Calu3 (cell line): ENCODE measurements at places on chromosomes 4 and X. TPM values are rescaled to one million over a fixed set of nuclear protein-coding genes. Genes with fewer than 3 reads are reported as not detected.

The OPRPN gene
- not detected in 2 replicates for total RNA-seq

GRCh38 chrX:26649534-26649933 lies 433.6 kb downstream of the MAGEB5 start:
- H3K27me3 ChIP-seq = no peaks in the 10 kb centered on the region
- no peak for DNase-seq
- no peak overlapping the region for H3K4me3 ChIP-seq
- no peaks in the 10 kb centered on the region for H3K4me1 ChIP-seq
- no peak overlapping the region for H3K27ac ChIP-seq

DNA sequence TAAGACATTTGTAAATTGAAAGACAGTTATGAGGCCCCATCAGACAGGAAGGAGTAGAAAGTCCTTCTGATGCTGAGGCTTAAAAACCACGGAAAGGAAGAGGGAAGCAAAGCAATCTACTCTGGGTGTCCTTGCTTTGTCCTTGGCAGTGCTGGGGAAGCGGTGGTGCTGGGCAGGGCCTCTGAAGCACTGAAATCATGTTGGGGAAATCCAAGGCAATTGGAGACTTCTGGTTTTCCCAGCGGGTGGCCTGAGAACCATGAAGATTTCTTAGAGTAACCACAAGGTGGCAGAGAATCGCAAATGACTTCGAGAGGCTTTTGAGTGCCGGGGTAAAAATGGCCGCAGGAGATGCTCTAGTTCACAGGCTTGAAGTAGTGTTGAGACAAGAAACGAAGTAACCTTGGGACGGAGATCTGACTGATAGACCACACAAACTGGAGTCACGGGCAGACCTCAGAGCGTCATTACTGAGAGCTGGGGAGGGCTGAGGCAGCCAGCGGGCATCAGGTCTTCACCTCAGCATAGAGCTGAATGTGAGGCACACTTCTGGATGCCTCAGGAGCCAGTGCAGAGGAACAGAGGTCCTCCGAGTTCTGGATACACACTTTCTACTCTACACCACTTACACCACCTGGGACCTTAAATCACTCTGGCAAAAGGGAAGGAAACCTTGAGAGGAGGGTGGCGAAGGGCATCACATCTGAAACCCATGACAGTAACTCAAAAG lies 130.7 kb upstream of the GPRIN3 start:
- DNase-seq = peak; percentile 50
- H3K36me3 ChIP-seq = no peaks in the 10 kb centered on the region
- H3K27ac ChIP-seq = peak overlapping the region; percentile 47

GRCh38 chr4:123748806-123749205 lies 352.2 kb downstream of the SPRY1 start:
- no peak overlapping the region for H3K4me3 ChIP-seq
- no peak overlapping the region for H3K27ac ChIP-seq
- DNase-seq = no peak

DNA sequence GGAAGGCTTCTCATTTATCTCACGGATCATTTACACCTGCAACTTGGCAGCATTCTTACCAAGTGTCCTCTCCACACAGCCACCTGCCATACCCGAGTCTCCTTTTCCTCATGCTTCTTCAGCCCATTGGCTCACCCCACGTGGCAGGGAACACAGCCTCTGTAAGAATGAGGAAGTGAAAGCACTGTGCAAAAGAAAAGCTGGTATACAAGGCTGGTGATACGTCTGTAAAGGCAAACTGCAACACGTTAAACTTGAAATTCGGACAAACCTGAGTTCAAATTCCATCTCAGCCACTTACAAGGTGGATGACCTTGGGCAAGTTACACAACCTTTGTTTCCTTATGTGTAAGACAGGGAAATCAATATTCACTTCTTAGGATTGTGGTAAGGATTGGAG lies 164.0 kb upstream of the RASGEF1B start:
- H3K4me3 ChIP-seq = peak overlapping the region; percentile 46

The NPY1R gene
- 6.9 and 11.3 TPM in 2 replicates for total RNA-seq

DNA sequence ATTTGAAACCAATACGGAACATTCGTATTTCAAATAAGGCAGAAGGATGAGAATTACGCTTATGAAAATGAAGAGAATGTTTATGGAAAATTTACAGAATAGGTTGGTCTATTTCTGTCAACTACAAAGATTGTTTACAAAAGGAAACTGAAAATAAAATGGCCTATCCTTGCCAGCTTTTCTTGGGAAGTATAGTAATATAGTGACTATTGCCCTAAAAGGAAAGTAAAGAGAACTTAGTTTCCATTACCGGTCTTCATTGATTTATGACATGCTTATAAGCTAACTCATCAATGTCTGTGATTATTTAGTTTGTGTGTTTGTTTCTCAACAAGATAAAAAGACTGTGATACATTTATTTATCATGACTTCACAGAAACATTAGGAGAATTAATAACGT lies 2.9 kb upstream of the SPRY1 start:
- H3K27ac ChIP-seq = no peak overlapping the region
- no peaks in the 10 kb centered on the region for H3K27me3 ChIP-seq
- no peaks in the 10 kb centered on the region for H3K4me1 ChIP-seq
- H3K4me3 ChIP-seq = no peak overlapping the region
- peaks cover 20% of the 10 kb centered on the region for H3K36me3 ChIP-seq

DNA sequence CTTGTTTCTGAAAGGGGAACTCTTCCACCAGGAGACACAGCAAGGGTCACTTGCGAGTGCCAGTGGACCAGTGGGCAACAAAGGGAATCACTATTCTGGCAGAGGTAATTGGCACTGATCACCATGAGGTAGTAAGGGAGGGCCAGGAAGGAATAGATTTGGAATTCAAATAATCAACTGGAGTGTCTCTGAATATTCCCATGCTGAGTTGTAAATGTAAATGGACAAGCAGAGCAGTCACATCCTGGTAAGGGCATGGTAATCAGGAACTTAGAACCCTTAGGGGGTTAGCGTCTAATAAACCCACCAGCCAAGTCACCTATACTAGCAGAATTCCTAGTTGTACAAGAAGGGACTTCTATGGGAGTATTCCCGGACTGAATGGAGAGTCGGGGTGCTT lies 178.5 kb upstream of the UGT8 start:
- no peaks in the 10 kb centered on the region for H3K27me3 ChIP-seq
- no peak overlapping the region for H3K27ac ChIP-seq
- DNase-seq = no peak
- H3K4me3 ChIP-seq = no peak overlapping the region
- peaks cover 9% of the 10 kb centered on the region for H3K4me1 ChIP-seq
- H3K36me3 ChIP-seq = no peaks in the 10 kb centered on the region

- H3K27me3 ChIP-seq = peaks cover 27% of the 10 kb centered on the region
- H3K36me3 ChIP-seq = no peaks in the 10 kb centered on the region
- no peaks in the 10 kb centered on the region for H3K4me1 ChIP-seq
- no peak overlapping the region for H3K27ac ChIP-seq
- DNase-seq = no peak
- no peak overlapping the region for H3K4me3 ChIP-seq
Measured at GRCh38 chr4:6055030-6055429, 36.8 kb upstream of the C4orf50 start.

- H3K27ac ChIP-seq = no peak overlapping the region
- no peaks in the 10 kb centered on the region for H3K27me3 ChIP-seq
- H3K4me3 ChIP-seq = no peak overlapping the region
- no peak for DNase-seq
- no peaks in the 10 kb centered on the region for H3K4me1 ChIP-seq
- no peaks in the 10 kb centered on the region for H3K36me3 ChIP-seq
Measured at GRCh38 chr4:175651756-175652310, 160.2 kb downstream of the GPM6A start.

DNA sequence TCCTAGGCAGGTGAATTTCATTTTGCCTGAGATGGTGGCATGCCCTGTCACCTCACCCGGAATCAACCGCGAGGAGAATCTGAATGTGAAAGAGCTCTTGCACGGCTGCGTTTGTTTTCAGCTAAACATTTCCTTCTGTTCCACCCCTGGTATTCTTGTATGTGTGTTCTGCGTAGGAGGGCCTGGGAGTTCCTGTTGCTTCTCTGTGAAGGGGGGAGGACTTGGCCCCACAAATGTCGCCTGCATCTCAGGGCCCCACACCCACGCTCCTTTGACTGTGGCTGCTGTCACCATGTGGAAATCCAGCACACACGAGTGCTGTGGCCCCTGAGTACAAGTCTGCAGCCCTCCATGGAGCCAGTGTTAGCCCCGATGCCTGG lies 45.8 kb upstream of the CLCN4 start:
- no peak overlapping the region for H3K4me3 ChIP-seq
- DNase-seq = no peak
- H3K27me3 ChIP-seq = no peaks in the 10 kb centered on the region
- no peak overlapping the region for H3K27ac ChIP-seq

The P2RY10 gene
- not detected in 2 replicates for total RNA-seq

- no peaks in the 10 kb centered on the region for H3K27me3 ChIP-seq
- no peaks in the 10 kb centered on the region for H3K36me3 ChIP-seq
- DNase-seq = no peak
- no peak overlapping the region for H3K4me3 ChIP-seq
Measured at GRCh38 chr4:120158046-120158445, 91.4 kb upstream of the MAD2L1 start.

- H3K27ac ChIP-seq = no peak overlapping the region
- no peak for DNase-seq
- no peaks in the 10 kb centered on the region for H3K36me3 ChIP-seq
- H3K4me3 ChIP-seq = no peak overlapping the region
Measured at GRCh38 chr4:182937268-182938204, 20.4 kb upstream of the DCTD start.

DNA sequence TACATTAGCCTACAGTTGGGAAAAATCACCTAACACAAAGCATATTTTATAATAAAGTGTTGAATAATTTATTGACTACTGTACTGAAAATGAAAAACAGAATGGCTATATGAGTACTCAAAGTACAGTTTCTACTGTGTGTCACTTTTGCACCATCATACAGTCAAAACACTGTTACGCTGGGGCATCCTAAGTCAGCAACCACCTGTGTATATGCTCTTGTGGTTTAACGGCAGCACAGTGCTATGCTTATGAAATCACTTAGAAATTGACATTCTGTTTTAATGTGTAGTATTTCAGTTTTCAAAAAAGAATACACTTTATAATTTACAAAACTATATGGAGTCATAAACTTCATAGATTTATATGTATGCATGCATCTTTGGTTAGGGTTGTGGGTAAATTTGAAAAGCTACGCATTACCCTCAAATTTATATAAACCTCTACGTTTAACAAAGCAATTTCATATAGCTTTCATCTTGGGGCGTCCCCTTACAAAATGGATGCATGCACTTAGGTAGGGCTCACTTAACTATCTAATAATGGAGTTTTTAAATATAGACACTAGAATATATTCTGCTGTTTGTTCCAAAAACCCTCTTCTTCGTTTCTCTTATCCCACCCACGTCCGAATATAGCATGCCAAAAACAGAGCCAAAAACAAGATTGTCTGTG lies 690 bp upstream of the NEIL3 start:
- H3K4me3 ChIP-seq = peak overlapping the region; percentile 99
- no peak overlapping the region for H3K27ac ChIP-seq
- no peaks in the 10 kb centered on the region for H3K27me3 ChIP-seq
- no peak for DNase-seq
- peaks cover 11% of the 10 kb centered on the region for H3K36me3 ChIP-seq
- peaks cover 8% of the 10 kb centered on the region for H3K4me1 ChIP-seq

The CD40LG gene
- total RNA-seq = not detected in 2 replicates

- H3K4me3 ChIP-seq = peak overlapping the region; percentile 55
- no peaks in the 10 kb centered on the region for H3K27me3 ChIP-seq
- peak; percentile 36 for DNase-seq
- peaks cover 28% of the 10 kb centered on the region for H3K4me1 ChIP-seq
Measured at GRCh38 chrX:106734827-106735226, 8.3 kb downstream of the RNF128 start.

The FAM184B gene
- total RNA-seq = 0.09 and 0.10 TPM in 2 replicates

DNA sequence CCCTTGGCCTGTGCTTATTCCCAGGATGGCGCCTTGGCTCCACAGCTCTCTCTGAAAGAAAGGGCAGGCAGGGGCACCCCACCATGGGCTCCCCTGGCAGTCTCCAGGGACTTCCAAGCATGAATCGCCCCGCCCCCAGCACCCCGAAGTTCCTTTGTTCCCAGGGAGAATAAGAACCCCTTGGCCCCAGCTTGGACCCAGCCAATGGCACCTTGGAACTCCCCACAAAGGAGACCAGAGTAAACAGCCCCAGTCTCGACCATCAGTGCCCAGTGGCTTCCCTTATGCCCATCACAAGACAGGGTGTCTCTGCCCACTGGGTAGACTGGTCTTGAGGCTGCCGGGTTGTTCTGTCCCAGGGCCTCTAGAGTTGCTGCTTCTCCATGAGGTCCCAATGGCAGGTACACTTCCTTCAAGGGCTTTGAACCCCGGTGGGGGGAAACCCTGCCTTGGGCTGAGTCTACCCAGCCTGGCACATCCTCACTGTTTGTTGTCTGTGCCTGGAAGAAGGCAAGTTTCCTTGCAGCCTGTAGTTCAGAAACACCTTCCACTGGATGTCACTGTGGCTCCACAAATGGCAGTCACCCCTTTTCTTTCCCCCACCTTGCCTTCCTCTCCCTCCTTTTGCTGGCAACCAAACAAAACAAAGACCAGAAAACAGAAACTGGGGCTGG lies 30.8 kb downstream of the NBDY start:
- no peaks in the 10 kb centered on the region for H3K27me3 ChIP-seq
- no peak overlapping the region for H3K4me3 ChIP-seq
- no peak for DNase-seq

- no peaks in the 10 kb centered on the region for H3K4me1 ChIP-seq
- H3K27me3 ChIP-seq = no peaks in the 10 kb centered on the region
- no peak for DNase-seq
- no peak overlapping the region for H3K27ac ChIP-seq
- H3K36me3 ChIP-seq = peaks cover 6% of the 10 kb centered on the region
Measured at GRCh38 chrX:12811658-12812057, 20.4 kb downstream of the PRPS2 start.

- H3K36me3 ChIP-seq = no peaks in the 10 kb centered on the region
- no peak overlapping the region for H3K4me3 ChIP-seq
- no peak for DNase-seq
- no peak overlapping the region for H3K27ac ChIP-seq
- peaks cover 9% of the 10 kb centered on the region for H3K4me1 ChIP-seq
Measured at GRCh38 chrX:134671294-134671693, 13.0 kb upstream of the PLAC1 start.

The C1GALT1C1 gene
- total RNA-seq = 25.0 and 26.8 TPM in 2 replicates

The SAGE1 gene
- total RNA-seq = not detected in 2 replicates

The IL2RG gene
- total RNA-seq = 0.57 and 3.6 TPM in 2 replicates

DNA sequence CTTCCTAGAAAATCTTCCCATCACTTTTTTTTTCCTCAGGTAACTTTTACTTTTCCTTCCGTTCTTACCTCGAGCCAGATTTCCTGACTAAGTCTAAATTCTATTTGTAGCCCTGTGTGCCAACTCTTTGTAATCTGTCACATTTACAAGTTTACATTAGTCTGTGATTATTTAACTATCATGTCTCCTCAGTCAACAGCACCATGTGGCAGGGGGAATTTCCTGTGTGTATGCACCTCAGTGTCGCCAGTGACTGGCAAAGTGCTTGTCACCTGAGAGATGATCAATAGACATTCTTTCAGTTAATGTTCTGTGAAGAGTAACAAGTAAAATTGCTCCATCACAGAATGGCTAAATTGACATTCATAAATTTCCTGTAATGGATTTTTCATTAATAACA lies 468.5 kb downstream of the PDGFC start:
- peak overlapping the region; percentile 9 for H3K4me3 ChIP-seq
- peak; percentile 23 for DNase-seq
- peaks cover 25% of the 10 kb centered on the region for H3K4me1 ChIP-seq

The TCEAL6 gene
- total RNA-seq = not detected in 2 replicates
